Stimulated activated CD4-positive, alpha-beta T cell treated with anti-CD3 and anti-CD28 coated beads, Interleukin-12 subunit alpha, Interleukin-12 subunit beta, amount 100 ng/mL, for 48 hours (primary cell): ENCODE measurements at places on chromosomes 3 and 15.

DNA sequence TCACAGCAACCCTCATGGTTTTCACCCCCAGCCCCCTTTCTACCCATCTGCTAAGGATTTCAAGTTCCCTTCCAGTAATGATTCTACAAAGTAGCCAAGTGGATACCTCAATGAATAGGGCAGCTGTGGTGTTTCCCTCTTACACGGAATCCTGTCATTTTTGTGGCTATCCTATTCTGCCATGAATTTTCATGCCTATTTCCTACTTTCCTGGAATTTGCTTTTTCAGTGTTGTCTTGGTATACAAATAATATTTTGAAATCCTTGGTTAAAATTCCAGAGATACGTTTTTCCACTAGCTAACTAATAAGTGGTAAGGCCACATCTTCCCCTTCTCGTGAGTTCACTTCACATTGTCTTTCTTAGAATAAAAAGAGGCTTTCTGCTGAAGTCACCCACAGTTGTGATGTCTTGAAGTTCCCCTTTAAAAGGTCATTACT is 7.5 kb downstream of the ADPRH start:
- DNase-seq = no peak

GRCh38 chr3:138003069-138003468 is 6.9 kb upstream of the CLDN18 start:
- DNase-seq = no peak

DNA sequence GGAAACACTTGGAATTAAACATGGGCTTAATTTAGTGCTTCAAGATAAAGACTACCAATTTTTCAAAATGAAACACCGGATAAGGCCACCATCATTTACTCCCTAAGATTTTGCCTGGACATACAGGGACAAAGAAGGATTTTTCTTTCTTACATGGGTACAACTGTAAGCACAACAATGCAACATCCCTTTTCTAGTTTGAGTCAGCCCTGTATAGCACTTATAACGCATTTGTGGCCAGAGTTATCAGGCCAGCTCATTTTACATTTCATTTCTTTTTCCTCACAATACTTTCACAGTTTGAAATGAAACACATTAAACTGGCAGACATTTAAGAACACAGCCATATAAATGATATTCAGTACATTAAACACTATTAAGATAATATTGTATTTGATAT is 9.8 kb upstream of the SUCNR1 start:
- no peak for DNase-seq

DNA sequence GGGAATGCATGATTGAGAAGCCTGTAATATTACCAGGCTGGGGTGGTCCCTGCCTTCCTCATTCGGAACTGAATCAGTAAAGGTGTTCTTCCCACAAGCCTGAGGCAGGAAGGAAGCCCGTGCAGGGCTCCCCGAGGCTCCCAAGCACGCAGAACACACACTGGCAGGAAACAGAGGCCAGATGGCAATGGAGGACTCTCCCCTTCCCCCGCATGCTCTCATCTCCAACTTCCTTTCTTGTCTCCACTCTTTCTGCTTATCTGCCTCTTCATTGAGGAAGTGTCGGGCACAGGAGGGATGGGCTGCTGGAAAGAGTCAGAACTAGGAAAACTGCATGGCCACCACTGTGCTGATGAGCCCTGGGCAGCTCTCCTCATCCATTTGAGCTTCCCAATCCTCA is 123.5 kb downstream of the NUP210 start:
- DNase-seq = no peak

DNA sequence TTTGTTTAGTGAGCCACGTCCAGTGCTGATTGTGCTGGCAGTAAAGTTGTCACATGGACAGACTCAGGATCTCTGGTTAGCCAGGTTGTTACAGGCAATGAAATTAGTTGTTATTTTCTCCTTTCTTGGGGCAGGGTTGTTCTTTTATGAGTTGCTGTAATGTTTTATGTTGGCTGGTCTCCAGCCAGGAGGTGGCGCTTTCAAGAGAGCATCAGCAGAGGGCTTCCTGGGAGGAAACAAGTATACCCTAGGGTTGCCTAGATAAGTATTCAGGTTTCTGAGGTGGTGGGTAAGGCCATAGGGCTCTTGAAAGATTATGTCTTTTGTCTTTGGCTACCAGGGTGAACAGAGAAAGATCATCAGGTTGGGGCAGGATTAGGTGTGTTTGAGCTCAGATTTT is 14.5 kb upstream of the CFAP20DC start:
- DNase-seq = no peak

DNA sequence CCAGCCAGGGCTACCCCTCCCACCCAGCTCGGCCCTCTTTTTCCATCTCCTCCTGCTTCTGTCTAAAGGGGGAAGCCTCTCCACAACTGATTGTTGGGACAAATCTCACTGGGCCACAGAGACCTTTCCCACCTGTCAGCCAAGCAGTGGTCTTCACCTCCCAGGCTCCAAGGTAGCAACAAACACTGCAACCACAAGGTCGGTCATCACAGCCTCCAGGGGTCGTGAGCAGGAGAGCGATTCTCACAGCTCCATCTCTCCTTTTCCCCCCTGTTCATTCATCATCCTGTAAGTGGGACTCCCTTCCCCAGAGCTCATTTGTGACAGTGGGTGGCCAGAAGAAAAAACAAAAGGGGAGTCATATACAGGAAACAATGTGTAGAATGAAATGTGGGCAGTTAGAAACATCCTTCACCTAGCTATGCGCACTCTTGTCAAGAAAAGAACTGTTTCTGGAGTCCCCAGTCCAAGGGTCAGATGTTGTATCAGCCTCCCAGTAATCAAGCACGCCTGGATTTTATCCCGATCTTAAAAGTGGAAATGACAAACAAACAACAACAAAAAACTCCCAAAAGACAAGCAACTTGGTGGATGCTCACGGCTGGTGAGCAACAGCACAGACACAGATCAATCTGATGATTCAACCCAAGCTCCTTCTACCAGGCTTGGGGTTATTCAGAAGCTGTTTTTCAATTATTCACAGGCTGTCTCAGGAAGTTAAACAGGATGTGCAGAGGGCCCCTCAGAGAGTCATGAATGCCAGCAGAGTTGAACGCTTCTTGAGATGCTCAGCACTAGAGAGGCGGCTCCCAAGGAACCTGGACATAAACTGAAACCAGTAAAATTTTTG is 22.4 kb downstream of the LYZL4 start:
- peak; percentile 18 for DNase-seq

DNA sequence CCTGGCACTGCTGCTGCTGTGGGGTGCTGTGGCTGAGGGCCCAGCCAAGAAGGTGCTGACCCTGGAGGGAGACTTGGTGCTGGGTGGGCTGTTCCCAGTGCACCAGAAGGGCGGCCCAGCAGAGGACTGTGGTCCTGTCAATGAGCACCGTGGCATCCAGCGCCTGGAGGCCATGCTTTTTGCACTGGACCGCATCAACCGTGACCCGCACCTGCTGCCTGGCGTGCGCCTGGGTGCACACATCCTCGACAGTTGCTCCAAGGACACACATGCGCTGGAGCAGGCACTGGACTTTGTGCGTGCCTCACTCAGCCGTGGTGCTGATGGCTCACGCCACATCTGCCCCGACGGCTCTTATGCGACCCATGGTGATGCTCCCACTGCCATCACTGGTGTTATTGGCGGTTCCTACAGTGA is 2.1 kb downstream of the GRM2 start:
- no peak for DNase-seq

DNA sequence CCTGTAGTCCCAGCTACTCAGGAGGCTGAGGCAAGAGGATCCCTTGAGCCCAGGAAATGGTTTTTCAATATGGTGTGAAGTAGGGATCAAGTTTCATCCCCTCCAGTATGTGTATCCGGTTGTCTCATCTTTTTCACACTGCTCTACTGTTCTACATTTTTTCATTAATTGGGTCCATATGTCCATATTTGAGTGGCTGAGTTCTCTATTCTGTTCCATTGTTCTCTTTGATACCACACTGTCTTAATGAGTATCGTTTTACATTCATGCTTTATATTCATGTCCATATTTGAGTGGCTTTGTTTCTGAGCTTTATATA is 81.6 kb upstream of the LRRFIP2 start:
- DNase-seq = no peak

DNA sequence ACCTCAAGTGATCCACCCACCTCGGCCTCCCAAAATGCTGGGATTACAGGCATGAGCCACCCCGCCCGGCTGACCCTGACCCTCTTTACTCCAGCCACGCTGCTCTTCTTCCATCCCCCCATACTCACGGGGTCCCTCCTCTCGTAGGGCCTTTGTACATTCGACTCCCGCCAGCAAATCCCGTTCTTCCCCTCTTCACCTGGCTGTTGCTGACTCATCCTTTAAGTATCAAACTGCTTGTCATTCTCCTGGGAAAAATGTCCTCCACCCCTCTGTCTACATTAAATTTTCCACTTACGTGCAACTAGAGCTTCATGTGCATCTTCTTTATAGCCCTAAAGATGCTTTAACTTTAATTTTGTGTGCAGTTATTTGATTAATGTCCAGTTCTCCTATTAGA is 203.1 kb downstream of the OPA1 start:
- DNase-seq = no peak

DNA sequence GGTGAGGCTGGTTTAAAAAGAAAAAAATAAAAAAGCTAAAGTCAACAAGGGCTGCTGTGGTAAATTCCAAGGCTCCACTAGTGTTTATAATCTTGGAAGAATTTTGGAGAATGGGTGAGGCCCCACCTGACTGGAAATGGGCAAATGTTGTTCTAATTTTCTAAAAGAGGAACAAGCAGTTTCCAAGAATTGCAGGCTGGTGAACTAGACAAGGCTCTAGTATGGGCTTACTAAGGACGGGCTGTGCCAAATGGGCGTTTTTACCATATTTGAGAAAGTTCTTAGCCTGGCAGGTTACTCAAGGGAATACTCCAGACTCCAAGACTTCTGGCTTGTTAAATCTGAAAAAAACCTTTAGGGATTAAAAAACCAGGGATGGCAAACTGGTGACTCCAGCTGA is 67.0 kb upstream of the ABHD2 start:
- no peak for DNase-seq

DNA sequence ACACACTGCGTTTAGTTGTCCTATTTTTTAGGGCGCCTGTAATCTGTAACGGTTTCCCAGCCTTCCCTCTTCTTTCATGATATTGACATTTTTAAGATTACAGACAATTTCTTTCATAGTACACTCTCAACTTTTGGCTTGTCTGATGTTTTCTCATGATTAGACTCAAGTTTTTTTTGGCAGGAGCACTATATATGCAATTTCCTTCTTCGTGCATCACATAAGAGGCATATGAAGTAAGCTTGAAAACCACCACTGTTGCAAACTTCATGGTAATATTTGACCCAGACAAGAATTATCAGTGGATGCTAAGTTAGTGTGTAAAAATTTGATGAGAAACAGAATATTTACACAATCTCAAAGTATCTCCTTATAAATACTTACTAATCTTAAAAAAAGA is 119.2 kb upstream of the CMC1 start:
- DNase-seq = no peak

DNA sequence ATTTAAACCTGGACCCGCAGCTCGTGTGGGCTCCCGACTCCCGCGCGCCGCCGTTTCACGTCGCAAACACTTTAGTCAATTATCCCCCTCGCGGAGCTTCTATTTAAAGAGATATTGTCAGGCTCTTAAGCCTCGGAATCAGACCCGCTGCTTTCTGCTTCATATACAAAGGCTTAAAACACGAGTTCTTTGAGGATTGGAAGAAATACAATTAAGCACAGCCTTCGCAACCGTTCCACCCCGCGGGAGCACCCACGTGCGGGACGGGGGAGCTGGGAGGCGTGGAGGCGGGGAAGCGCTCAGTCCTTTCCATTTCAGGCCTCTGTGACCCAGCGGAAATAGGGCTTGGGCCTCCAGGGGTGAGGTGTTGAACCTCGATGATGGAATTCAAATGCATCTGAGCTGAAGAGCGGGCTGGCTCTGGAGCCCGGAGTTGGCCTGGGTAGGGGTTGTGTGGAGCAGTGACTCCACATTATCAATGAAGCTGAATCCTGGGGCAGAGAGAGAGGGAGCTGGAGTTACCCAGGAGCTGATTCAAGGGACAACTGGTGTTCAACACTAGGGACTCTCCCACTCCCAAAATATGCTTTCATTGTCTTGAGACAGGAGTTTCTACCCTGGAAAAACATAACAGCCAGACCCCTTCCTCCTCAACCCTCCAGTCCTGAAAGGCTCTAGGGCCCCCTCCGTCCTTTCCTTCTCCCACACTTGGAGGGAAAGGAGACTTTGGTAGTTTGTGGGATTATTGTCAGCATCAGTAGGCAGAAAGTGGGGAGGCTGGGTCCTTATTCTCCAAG is 2.4 kb downstream of the ANKRD63 start:
- DNase-seq = no peak

DNA sequence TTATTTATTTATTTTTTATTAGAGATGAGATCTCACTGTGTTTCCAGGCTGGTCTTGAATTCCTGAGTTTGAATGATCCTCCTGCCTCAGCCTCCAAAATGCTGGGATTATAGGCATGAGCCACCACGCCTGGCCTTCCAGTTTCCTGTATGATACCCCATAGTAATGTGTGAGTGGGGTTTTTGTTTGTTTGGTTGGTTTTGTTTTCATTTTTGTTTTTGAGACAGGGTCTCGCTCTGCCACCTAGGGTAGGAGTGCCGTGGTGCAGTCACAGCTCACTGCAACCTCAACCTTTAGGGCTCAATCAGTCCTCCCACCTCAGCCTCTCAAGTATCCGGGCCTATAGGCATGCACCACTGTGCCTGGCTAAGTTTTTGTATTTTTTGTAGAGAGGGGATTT is 30.9 kb downstream of the GOLM2 start:
- DNase-seq = no peak

DNA sequence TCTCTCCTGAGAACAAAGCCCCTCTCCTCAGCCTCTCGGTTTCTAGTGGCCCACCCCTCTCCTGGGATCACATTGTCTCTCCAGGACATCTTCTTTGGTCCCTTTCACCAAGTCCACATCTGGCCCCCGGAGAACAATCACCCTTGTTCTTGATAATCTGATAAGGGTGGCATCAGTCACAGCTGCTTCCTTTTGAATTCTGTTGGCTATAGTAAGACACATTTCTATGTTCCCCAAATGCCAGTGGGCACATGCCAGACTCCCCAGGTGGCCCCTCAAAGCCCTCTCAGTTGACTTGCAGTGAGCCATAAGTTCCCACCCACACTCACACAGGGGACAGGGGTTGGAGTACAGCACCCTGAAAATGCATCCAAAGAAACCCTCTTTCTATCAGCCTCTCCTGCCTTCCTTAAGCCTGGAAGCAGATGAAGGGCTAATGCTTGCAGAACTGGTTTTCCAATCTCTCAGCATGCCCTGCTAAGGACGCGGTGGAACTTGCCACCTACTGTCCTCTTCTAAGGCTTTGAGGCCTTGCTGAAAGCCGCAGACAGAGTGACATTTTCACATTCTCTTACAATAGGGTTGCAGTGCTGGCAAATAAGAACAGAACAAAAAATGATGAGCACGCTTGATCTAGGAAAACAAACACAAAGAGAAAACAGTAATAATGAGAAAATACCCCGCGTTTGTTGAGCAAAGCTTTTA is 101.3 kb upstream of the SLCO3A1 start:
- DNase-seq = no peak

GRCh38 chr3:196207833-196208607 is 3.2 kb downstream of the ZDHHC19 start:
- DNase-seq = peak; percentile 58

GRCh38 chr15:89303986-89304385 is 30.6 kb downstream of the POLG start:
- no peak for DNase-seq
